Right cardiac atrium (tissue), 5 donors: ENCODE measurements at places on chromosomes 13 and 19. TPM values are rescaled to one million over a fixed set of nuclear protein-coding genes. Genes with fewer than 3 reads are reported as not detected.

The ZNF490 gene
- total RNA-seq: 7.0 TPM

The CYP4F8 gene
- total RNA-seq: not detected

The ZC3H4 gene
- 26.4 TPM for total RNA-seq

The DAPK3 gene
- total RNA-seq: 101 TPM

The CGB2 gene
- not detected for total RNA-seq

The SULT2A1 gene
- not detected for total RNA-seq

The ZNF382 gene
- total RNA-seq: 16.1 TPM

The RGL3 gene
- total RNA-seq: 25.2 TPM

The ZNF726 gene
- 0.51 TPM for total RNA-seq

The TPTE2 gene
- not detected for total RNA-seq

The RFPL4AL1 gene
- not detected for total RNA-seq

The PDX1 gene
- not detected for total RNA-seq

The PINLYP gene
- 5.5 TPM for total RNA-seq

The ITM2B gene
- total RNA-seq: 585 TPM

The TNPO2 gene
- 44.3 TPM for total RNA-seq
